Activated CD4-positive, alpha-beta T cell treated with anti-CD3 and anti-CD28 coated beads for 4 hours (primary cell): ENCODE measurements at places on chromosomes 2 and 18.

- DNase-seq: no peak
Observed at GRCh38 chr18:56511996-56512395, 126.4 kb downstream of the TXNL1 start.

DNA sequence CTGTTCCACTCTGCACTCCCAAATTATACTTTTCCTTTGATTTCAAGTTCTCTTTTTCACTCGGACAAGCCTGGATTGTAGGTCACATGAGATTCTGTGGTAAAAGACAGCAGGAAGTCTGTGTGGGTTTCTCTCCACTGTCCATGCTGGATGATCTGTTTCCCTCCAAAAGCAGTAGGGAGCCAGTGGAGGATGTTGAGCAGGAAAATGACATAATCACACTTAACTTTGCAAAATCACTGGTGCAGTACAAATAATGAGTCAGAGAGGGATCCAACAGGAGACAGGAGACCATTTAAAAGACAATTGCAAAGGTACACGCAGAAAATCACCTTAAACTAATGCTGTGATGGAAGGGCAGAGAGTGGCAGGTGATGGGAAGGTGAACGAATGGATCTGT lies 301.3 kb downstream of the ZNF407 start:
- no peak for DNase-seq

GRCh38 chr2:69067866-69068265 lies 54.9 kb downstream of the ANTXR1 start:
- DNase-seq: no peak

GRCh38 chr2:160657196-160657595 lies 163.6 kb upstream of the RBMS1 start:
- DNase-seq: no peak

DNA sequence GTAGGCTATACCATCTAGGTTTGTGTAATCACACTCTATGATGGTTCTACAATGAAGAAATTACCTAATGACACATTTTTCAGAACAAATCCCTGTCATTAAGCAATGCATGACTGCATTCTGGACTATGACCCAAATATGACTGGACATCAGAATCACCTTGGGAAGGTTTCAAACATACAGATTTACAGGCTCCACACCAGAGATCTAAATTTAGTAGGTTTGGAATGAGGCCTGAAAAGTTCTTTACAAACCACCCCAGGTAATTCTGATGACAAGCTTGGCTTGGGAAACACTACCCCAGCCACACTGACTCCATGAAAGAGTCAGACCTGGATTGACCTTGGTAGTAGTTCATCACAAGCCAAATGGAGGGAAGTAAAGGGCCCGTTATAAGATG lies 52.2 kb upstream of the NFE2L2 start:
- no peak for DNase-seq

DNA sequence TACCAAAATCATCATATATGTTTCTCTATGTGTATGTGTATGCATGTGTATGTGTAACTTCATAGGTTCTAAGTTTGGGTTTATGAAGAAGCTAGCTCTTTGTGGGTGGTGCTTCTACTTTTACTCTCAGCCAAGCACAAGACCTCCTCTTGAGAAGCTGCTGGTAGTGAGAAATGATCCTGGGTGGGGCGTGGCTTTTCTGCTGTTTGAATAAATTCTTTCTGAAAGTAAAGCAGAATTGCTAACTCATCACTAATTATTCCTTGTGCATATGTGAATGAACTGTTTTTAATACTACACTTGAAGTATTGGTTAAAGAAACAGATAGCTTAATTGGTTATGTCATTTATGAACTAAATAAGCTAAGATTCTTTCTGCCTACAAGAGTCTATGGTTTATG lies 7.6 kb upstream of the GAREM1 start:
- DNase-seq: no peak

GRCh38 chr2:72278046-72278445 lies 130.4 kb upstream of the CYP26B1 start:
- no peak for DNase-seq

- DNase-seq: no peak
Observed at GRCh38 chr2:172072303-172072702, 13.0 kb upstream of the DLX1 start.

- no peak for DNase-seq
Observed at GRCh38 chr18:12599543-12599942, 58.4 kb downstream of the SPIRE1 start.

- DNase-seq: no peak
Observed at GRCh38 chr2:119599384-119599783, 55.1 kb downstream of the CFAP221 start.

- no peak for DNase-seq
Observed at GRCh38 chr2:209592106-209592505, 168.3 kb downstream of the MAP2 start.

- no peak for DNase-seq
Observed at GRCh38 chr2:109346601-109347228, 217.7 kb downstream of the SH3RF3 start.

- DNase-seq: no peak
Observed at GRCh38 chr2:83991992-83992391, 467.1 kb downstream of the SUCLG1 start.

DNA sequence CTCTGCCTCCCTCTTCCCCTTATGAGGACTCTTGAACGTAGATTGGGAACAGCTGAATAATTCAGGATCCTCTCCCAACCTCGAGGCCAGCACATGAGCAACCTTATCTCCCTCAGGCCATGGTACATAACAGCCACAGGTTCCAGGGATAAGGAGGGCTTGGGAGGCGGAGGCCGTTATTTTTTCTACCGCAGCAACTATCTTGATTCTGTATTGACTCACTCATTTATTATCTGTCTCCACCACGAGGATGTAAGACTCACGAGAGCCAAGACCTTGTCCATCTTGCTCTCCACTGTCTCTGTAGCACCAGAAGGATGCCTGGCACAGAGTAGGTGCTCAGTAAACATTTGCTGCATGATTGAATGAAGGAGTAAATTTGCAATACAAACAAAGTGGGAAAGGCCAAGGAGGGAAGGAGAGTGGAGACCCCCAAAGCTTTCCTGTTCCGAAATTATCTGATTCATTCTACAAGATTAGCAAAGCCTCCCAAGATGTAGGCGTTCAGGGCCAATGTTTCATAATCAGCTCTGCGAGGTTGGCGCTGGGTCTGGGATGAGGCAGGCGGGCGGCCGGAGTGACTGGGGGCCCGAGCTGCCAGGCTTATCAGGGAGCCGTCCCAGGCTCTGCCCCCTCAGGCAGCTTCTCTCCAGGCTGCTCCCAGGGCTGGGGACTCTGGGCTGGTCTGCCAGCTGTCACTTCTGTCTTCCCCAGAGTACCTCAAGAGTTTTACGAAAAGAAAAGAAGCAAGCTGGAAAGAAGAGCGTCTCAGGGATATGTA lies 31.6 kb downstream of the INPP5D start:
- DNase-seq: no peak

DNA sequence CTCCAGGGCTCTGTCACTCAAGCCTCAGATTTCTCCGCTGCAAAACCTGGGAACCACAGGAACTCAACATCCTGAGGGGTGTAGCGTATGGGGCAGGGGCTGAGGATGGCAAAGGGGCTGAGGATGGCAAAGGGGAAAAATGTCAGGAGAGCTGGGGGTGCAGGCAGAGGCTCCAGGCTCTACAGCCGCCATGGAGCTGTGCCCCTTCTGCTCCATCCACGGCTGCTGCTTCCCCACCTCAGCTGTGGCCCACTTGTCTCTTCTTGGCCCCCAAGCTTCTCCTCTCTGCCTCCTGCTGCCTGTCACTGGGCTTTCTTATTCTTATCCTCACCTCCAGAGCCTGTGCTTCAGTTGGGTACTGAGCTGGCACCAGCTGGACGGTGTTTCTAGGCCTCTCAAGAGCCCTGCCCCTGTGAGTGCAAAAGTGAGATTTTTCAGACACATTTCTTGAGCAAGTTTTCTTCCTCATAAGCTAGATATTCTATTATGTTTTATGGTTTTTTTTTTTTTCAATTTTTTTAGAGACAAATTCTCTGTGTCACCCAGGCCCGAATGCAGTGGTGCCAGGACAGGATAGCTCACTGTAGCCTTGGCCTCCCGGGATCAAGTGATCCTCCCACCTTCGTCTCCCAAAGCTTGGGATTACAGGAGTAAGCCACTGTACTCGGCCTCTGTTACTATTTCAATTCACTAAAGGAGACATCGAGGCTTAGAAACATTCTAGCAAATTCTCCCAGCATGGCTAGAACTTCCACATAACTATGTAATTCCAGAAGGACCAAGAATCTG lies 49.0 kb downstream of the MARCO start:
- DNase-seq: no peak

- no peak for DNase-seq
Observed at GRCh38 chr2:217074576-217075255, 214.9 kb upstream of the TNP1 start.

- DNase-seq: no peak
Observed at GRCh38 chr2:221050020-221050795, 521.9 kb downstream of the EPHA4 start.

GRCh38 chr18:27685807-27686412 lies 491.0 kb downstream of the CDH2 start:
- no peak for DNase-seq

GRCh38 chr2:202122980-202123720 lies 50.1 kb downstream of the KIAA2012 start:
- no peak for DNase-seq

DNA sequence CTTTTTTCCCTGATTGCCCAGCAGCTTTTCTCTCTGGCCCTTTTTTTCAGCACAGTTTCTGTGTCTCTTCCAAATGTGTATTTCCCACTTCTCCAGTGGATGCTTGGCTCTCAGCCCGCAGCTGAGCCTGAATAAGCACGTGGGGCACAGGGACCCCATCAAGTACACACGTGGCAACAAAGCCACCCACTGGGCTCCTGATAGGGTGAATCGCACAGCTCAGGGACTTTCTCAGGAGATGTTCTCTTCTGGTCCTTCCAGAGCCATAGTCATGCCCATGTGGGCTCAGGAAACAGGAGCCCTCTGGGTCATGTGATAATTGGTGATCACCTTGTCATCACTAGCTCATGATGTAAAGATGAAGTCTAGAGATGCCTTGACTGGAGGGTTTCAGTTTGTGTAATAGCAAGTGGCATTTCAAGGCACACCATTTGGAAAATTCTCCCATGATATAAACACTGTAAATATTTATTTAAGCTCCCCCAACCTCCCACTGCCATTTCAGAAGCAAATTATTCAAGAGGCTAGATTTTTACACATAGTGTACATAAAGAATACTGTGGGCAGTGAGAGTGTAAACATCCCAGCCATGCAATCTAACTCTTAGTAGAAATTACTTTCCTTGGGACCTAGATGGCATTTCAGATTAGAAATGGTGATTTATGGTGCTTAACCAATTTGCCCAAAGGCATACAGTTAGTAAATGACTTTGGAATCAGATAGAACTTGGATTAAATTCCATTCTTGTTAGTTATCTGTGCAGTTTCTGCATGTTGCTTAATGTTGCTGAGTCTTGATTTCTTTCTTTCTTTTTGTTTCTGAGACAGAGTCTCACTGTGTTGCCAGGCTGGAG lies 597.5 kb downstream of the SLC4A3 start:
- DNase-seq: no peak

GRCh38 chr2:97355887-97356286 lies 233.8 kb downstream of the ANKRD36B start:
- no peak for DNase-seq

- no peak for DNase-seq
Observed at GRCh38 chr2:127575941-127576432, 40.5 kb downstream of the MYO7B start.

GRCh38 chr2:9137379-9138150 lies 69.0 kb upstream of the ASAP2 start:
- DNase-seq: no peak

GRCh38 chr2:146807568-146808168 lies 1037.2 kb upstream of the ACVR2A start:
- DNase-seq: no peak
